ENCODE measurements at places on chromosomes 2 and 18.

GRCh38 chr2:234198976-234199375 is 148.5 kb downstream of the SPP2 start:
- DNase-seq = no peak

- DNase-seq = no peak
These were observed 592.2 kb upstream of the SYT4 start for GRCh38 chr18:43869451-43870008.

- DNase-seq = no peak
These were observed 49.9 kb downstream of the PLEKHA3 start for GRCh38 chr2:178530131-178530530.

DNA sequence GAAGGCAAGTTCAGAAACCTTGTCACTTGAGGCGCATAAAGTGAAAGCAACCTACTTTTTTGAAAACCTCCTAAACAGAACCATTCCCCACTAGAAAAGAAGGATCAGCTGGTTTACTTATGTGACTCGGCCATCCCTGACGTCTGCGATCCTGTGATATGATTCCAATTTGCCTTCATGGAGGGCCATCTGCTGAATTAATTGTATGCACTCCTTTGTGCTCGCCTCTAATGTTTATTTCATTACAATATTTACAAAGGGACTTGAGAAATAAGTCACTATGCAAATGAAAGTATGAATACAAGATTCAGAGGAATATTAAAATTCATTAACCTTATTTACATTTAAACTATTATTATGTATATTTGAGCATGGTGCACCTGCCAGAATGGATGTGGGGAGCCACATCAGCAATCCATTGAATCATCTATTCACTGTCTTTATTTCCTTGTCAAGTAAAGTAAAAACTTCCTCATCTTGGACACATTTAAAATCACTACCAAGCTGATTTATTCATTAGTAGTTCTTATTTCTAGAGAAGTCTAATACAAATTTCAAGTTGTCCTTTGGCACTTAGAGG is 96.5 kb downstream of the RBM43 start:
- no peak for DNase-seq

- DNase-seq = no peak
These were observed 100.7 kb upstream of the CYP1B1 start for GRCh38 chr2:38176619-38177021.

DNA sequence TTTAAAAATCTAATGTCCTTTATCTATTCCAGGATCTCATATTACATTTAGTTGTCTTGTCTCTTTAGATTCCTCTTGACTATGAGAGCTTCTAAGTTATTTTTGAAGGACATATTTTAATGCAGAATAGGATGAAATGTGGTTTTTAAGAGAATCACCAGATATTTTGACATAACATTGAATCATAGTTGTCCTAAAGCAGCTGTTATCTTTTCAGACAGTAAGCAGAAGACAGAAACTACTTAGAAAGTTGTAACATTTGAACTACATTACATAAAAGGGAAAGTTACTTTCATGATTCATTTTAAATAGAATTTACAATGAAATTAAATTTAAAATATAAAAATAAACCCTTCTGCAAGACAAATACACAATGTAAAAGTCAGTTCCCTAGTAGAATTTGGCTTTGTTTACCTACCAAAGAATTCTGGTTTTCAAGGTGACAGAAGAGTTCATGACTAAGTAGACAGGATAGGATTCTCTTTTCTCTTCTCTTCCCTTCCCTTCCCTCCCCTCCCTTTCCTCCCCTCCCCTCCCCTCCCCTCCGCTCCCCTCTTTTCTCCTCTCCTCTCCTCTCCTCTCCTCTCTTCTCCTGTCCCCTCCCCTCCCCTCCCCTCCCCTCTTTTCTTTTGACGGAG is 186.0 kb downstream of the DIS3L2 start:
- DNase-seq = no peak

DNA sequence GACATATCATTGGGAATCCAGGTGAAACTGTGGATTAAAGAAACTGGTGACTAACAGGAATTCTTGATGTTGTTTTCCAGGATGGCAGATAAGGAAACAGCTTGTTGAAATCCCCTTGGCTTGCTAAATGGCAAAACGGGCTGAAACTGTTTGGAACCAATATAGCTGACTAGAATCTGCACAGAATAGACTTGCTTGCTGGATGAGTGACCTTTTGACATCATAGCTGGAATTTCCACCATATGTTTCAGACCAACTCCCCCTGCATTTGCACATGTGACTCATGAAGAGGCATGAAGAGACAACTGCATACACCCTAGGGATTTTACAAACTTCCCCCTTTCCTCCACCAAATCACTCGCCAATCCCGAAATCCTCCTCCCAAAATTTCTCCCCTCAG is 87.7 kb upstream of the LYPD1 start:
- DNase-seq = no peak

DNA sequence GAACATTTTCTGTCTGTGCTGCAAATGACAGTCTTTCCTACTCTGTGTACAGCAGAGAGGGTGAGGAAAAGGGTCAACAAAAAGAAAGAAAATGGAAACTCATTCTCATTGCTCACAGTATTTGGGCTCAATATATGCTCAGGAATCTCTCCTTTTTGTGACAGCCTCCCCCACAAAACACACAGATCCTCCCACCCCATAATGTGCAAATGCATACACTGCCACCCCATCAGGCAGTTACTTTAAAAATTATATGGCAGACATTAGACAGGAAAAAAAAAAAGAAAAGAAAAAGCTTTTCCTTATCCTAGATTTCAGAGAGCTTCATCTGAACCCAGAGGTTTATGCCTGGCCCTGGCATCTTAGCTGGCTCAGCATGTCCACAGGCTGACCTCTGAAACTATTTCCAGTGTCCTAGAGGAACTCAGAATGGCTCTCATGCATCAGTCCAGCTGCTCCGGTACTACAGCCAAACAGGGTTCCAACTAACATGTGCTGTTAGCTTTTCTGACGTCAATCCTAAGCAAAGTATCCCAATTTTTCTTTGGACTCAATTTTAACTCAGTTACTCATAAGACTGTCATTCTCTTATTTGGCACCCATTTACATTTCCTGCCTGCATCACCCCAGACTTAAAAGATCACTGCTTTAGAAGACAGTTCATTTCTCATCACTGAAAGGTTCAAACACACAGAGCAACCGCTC is 105.9 kb downstream of the RBMS1 start:
- DNase-seq = no peak

- DNase-seq = no peak
These were observed 5.9 kb downstream of the ACKR3 start for GRCh38 chr2:236575510-236575909.

DNA sequence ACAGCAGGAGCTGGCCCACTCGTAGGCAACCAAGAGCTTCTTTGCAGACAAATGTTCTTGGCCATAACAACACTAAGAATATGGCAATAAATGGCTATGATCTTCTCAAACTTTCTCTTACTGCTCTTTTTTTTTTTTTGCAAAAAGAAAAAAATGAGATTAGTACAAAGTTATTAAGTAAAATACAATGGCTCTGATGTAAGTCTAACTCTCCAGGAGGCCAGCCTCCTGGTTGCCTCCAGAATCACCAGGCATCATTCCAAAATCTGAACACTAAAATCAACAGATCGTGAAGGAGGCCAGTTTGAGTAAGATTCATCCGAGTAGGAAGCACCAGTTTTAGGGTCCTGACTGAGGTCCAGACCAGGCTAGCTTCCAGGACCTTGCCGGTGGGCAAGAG is 20.8 kb upstream of the FIGN start:
- no peak for DNase-seq

- no peak for DNase-seq
These were observed 310.4 kb downstream of the LRRTM1 start for GRCh38 chr2:79994161-79994560.

DNA sequence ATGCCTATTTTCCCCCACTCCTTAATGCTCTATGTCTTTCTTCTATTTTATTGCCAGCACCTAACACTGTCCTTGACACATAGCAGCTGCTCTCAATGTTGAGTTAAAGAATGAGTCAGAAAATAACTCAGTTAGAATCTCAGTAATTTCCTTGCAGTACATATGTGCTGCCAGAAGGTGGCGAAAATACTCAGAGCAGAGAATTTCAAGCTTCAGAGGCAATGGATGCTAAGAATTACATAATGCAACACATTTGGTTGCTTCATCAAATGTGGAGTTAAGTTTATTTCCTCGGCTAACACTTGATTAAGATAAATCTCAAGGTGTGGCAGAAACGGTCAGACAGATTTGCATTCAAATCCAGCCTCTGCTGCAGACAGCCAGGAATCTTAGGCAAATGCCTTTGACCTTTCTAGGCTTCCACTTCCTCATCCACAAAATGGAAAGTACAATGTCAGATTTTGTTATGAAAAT is 105.6 kb downstream of the VSNL1 start:
- no peak for DNase-seq

DNA sequence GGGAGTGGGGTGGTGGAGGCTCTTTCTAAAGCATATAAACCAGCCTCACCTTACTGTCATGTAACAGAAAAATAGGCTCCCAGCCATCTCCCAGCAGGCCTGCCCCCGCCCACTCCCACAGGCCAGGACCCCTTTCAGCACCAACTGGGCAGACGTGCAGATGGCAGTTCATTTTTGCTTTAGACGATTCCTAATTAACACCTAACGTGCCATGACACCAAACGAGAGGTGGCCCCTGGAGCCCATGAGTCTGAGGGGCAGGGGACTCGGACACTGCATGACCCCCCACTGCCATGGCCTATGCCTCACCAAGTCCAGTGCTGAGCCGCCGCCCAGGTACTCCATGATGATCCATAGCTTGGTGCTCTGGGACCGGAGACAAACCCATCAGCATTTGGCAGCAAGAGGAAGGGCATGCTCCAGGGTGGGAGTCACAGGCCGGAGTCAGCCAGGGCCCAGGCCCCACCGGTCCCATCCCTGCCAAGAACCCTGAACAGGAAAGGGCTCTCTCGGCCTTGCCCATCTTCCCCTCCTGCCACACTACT is 7.9 kb downstream of the STK25 start:
- no peak for DNase-seq

DNA sequence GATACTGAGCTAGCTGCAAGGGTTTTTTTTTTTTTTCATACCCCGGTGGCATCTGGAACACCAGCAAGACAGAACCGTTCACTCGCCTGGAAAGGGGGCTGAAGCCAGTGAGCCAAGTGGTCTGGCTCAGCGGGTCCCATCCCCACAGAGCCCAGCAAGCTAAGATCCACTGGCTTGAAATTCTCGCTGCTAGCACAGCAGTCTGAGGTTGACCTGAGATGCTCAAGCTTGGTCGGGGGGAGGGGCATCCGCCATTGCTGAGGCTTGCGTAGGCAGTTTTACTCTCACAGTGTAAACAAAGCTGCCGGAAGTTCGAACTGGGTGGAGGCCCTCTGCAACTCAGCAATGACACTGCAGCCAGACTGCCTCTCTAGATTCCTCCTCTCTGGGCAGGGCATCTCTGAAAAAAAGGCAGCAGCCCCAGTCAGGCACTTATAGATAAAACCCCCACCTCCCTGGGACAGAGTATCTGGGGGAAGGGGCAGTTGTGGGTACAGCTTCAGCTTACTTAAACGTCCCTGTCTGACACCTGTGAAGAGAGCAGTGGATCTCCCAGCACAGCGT is 5.1 kb upstream of the MIB1 start:
- DNase-seq = no peak

- no peak for DNase-seq
These were observed 21.1 kb downstream of the PPP1R1C start for GRCh38 chr2:182006595-182007341.

All from stimulated activated CD8-positive, alpha-beta memory T cell treated with anti-CD3 and anti-CD28 coated beads, Interleukin-7, amount 100 ng/mL, for 48 hours (primary cell).